ENCODE measurements at places on chromosomes 11 and 22.

- no peak for DNase-seq
These were observed at the start of gene RASSF10 for GRCh38 chr11:13008625-13009475. TSS of gene RASSF10 (plus strand) at chr11:13009316. CDS start at chr11:13009577, 261 bp downstream.

- no peak for DNase-seq
These were observed 16.9 kb upstream of the TMEM135 start for GRCh38 chr11:87020764-87021365.

DNA sequence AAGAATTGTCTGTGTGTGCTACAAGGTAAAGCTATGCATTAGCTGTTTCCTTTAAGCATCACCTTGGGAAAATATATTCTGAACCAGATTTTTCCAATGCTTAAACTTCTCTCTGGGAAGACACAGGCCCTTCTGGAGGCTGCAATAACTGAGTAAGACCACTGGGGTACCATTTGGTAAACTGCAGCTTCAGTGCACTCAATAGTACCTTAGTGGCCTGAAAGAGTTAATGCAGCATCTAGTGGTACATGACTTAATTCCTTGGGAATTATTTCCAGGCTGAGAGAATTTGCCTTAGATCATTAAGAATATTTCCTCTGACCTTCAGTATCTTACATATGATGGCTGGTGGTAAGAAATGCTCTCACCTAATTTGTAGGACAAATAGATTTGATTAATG lies 727.4 kb downstream of the DLG2 start:
- no peak for DNase-seq

- DNase-seq: no peak
These were observed 7.0 kb upstream of the CASTOR1 start for GRCh38 chr22:30296324-30296723.

GRCh38 chr11:71396548-71397123 lies 51.6 kb downstream of the DHCR7 start:
- DNase-seq: no peak

- DNase-seq: no peak
These were observed 16.4 kb downstream of the SLN start for GRCh38 chr11:107695446-107695845.

GRCh38 chr11:46397526-46397925 lies 6.0 kb upstream of the CHRM4 start:
- DNase-seq: no peak

GRCh38 chr22:35361001-35361558 lies 19.8 kb upstream of the HMOX1 start:
- no peak for DNase-seq

GRCh38 chr22:39617342-39617741 lies 46.8 kb downstream of the CACNA1I start:
- DNase-seq: no peak

GRCh38 chr11:16036218-16036617 lies 320.1 kb downstream of the SOX6 start:
- no peak for DNase-seq

DNA sequence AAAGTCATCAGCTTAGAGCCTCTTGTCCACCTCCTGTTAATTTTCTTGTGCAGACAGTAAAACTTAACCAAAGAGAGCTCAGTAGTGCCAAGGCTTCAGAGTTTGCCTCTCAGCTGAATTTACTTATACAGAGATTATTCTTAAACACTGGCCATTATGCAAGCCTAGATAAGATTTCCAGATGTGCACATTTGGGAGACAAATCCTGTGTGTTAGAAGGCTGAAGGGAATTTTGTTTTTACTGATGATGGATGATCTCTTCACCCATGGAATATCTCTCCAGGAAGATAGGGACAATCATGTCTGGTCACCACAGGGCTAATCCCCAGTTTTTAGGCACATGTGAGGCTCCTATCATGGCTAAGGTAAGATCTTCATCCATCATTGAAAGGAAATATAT lies 157.6 kb upstream of the FAT3 start:
- DNase-seq: no peak

DNA sequence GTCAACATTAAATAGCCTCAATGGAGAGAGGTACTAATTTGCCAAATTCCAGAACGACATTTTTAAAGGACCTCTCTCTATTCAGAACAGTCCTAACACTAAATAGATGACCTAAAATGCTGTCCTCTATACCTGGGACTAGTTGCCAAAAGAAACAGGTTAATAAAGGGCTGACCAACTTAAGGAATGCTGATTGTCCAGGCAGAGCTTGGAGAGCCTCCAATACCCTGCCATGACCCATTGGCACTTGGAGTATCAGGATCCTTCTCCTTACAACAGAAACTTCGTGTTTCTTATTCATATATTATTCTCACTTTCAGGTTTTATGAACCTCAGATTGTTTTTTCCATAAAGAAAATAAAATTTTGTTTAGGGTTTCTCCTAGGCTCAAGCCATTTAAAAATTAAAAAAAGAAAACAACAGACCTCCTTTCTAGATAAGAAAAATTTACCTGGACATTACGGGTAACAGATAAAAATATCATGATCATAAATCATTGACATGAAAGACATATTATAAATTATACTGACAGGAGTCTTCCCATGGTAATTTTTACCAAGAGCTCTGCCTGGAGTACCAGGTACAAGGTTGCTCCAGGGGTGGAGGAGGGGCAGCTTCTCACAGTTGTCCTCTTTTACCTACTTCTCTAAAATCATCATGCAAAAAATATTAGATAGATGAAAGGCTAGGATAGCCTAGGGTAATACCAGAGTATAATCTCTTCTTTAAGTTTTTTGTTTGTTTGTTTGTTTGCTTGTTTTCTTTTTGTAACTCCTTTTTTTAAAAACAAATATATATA lies 2.0 kb downstream of the LRRC4C start:
- DNase-seq: no peak

DNA sequence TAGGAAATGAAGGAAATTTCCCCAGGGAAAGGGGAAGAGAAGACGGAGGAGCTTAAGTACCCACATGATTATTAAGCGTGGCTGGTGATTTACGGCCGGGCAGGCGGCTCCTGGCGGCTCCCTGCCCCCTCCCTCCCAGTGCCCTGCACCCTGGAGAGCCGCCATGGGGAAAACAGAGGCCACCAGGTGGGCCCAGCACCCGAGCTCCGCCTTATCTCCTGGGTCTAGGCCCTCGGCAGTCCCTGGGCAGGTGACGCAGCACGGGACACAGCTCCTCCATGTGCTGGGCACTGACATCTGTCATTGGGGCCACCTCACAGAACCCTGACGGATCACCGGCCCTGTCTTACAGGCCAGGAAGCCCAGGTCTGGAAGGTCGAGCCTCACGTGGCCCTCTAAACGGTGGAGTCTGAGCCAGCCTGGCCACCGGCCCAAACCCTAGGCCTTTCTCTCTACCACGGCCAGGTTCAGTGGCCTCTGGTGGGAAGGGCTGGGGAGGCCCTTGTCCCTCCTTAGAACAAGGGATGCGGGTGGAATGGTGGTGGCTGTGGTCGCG lies 60.2 kb upstream of the PPARA start:
- no peak for DNase-seq

GRCh38 chr11:134046681-134047449 lies 22.0 kb upstream of the JAM3 start:
- DNase-seq: no peak

GRCh38 chr11:122804161-122804560 lies 34.1 kb upstream of the CRTAM start:
- no peak for DNase-seq

DNA sequence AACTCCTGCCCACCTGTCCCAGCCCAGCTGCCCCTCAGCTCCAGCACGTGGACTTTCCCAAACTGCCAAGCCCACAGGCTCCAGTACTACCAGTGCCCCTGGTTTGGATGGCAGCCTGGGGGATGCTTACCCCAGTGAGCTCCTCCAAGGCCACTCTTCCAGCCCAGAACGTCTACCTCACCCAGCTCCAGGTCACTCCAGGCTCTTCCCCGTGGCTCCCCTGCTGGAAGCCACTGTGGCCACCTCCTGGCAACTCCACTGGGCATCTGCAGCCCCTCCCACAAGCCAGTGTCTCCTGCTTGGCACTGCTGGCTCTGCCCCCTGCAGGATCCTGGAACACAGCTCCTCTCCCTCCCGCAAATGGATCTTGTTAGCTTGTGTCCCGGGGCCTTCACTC lies 29.3 kb downstream of the LMO1 start:
- DNase-seq: no peak

GRCh38 chr11:117461396-117462182 lies 133.9 kb downstream of the CEP164 start:
- no peak for DNase-seq

GRCh38 chr11:113698515-113698914 lies 7.6 kb downstream of the TMPRSS5 start:
- peak; percentile 20 for DNase-seq

- DNase-seq: no peak
These were observed 1.5 kb downstream of the GLB1L2 start for GRCh38 chr11:134333312-134333711.

DNA sequence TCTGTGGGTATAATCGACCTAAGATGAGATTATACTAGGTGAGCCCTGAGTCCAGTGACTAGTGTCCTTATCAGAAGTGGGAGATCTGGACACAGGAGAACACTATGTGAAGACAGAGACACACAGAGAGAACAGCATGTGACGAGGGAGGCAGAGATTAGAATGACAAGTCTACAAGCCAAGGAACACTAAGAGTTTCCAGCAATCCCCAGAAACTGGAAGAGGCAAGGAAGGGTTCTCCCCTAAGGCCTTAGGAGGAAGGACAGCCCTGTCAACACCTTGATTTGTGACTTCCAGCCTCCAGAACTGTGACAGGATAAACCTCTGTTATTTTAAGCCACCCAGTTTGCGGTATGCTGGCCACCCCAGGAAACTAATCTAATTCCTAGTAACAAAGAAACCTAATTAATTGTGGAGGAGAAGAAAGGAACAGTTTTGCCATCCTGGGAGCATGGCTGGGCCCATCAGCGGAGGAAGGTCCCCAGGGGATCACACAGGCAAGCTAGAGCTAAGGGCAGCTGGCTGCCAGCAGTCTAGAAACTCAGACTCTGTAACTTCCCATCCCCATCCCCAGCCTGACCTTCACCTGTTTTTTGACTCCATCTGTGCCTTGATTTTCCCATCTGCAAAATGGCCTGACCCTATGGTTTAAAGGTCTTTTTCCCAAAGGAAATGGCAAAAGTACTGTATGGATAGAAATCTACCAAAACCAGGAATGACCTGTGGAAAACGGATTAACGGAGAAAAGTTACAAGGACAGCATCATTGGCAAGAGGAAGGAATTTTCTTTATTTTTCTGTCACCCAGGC lies 10.3 kb upstream of the THOC5 start:
- no peak for DNase-seq

DNA sequence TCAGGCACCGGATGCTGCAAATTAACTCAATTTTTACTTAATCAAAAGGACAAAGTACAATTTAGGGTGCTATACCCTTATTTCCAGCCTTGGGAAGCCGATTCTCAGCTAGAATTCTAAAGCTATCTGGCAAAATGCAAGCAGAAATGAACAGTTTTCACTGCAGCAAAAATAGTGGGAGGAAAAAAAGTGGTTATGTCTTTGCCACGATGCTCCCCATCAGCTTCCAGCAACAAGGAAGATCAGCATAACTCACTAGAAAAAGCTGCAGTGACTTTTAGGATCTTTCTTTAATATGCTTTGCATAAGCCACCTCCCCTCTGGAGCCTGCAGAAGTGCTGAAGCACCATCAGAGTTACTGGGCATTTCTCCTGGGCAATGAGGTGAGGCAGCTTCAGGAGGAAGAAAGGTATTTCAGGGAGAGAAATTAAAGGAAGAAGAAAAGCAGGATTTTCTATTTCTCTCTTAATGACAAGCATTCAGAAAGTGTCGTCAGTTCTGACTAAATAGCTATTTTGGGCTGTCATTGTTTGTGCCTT lies 702.9 kb downstream of the DLG2 start:
- no peak for DNase-seq

GRCh38 chr22:31692186-31692886 lies 30.3 kb upstream of the PISD start:
- no peak for DNase-seq

GRCh38 chr11:11622772-11623171 lies 967 bp upstream of the GALNT18 start:
- no peak for DNase-seq

DNA sequence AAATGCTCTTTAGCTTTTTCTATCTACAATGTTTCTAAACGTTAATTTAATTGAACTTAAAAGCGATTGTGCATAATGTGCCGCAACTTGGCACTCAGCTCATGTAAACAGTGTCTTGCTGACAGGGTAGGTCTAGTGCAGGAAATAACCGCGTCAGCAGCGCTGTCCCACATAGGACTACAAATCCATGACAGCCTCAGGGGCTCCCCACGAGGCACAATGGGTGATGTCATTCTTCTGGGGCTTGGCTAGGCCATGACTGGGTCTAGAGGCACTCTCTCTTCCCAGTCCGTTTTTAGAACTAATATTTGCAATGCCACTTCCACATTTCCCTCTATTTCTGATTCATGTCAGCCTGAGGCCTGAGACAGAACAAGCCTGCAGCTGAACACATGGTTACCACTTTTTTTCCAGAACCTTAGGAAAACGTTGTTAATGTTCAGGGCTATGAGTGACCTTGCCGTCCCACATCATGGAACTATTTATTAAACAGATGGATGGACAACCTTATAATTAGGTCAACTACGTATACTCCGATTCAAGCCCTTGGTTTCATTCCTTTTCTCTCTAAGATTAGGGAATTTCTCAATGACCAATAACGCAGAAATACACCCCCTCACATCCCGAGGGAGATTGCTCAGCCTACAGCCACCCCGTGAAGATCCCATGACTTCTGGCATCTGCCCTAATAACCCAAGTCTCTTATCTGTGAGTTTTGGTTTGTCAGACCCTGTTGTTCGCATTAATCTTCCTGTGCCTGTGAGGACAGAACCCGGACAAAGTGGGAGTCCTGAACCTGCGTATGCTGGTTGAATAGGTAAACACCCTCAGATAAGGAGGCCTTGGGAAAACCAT lies 19.4 kb upstream of the SNX32 start:
- no peak for DNase-seq

- DNase-seq: no peak
These were observed 52.4 kb downstream of the LARGE2 start for GRCh38 chr11:45974806-45975205.

DNA sequence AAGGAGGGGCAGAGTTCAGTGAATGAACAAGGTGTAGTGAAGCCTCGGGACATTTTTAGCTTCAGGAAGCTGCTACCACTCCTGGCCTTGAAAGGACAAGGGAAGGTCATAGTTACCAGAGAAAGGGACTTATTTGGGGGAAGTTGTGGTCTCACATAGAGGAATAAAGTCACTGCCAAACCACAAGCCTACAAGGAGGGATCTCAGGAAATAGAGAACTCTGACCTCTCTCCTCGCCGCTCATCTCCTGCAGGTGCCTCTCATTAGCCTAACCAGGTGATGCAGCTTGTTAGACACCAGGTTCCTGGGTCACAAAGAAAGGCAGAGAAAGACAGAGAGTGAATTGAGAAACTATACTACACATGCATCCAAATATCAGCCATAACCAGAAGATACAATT lies 14.3 kb upstream of the TOLLIP start:
- DNase-seq: no peak

DNA sequence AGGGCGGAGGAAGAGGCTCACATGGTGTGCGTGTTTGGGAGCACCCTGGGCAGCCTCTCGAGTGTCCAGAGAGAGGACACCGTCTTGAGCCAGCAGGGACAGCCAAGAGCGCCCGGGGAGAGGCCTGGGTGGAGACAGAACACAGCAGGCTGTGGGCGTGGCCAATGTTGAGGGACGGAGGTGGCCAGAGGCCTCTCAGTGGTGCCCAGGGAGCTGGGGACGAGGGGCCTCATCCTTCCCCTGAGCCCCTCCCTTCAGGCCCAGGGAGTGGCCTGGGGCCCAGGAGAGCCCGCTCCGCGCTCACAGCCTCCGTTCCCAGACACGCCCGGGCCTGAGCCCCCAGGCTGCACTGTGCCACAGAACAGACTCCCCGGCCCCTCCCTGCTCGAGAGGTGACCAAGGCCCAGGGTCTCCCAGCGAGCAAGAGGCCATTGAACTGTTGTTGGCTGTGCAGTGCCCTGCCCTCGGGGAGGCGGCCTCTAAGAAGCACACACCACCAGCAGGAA lies 48.4 kb downstream of the CDKN1C start:
- DNase-seq: no peak
